Frontal cortex (tissue), 4 donors: ENCODE measurements at places on chromosomes 13 and 19.

GRCh38 chr19:51136851-51137551 is 5.1 kb upstream of the SIGLEC7 start:
- no peak for DNase-seq

DNA sequence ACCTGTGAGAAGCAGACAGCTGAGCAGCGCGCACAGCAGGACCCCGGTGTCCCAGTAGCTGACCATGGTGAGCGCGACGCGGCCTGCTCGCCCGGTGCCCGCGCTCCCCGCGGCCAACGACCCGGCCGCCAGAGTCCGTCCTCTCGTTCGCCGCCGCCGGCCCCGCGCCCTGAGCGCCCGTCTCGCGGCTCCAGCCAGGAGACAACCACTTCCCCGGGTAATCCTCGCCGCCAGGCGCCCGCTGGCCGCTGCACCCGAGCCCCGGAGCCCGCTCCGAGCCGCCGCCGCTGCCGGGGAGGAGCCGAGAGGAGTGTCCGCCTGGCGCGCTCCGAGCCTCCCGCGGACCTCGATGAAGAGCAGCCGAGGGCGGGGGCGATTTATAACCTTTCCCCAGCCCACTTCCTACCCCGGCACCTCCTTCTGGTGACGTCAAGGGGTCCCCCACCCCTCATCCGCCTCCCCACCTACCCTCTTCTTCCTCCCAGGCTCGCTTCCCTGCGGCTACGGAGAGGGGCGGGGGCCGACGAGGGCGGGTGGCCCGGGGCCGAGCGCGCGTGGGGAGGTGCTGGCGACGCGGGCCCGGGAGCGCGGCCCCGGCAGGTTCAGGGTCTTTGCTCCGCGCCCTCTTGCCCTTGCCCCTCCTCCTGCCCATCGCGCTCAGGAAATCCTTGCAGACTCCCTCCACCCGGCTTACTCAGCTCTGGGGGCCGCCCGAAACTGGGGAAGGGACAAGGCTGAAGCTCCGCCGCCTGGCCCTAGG is at the start of gene FLT1:
FLT1 (minus strand) TSS at position 351 of the 760 bp plus-strand sequence; CDS start at position 66, 285 bp downstream.
- DNase-seq = peak; percentile 52

- DNase-seq = no peak
Measured at GRCh38 chr19:50437862-50438449, 5.3 kb downstream of the MYBPC2 start.

DNA sequence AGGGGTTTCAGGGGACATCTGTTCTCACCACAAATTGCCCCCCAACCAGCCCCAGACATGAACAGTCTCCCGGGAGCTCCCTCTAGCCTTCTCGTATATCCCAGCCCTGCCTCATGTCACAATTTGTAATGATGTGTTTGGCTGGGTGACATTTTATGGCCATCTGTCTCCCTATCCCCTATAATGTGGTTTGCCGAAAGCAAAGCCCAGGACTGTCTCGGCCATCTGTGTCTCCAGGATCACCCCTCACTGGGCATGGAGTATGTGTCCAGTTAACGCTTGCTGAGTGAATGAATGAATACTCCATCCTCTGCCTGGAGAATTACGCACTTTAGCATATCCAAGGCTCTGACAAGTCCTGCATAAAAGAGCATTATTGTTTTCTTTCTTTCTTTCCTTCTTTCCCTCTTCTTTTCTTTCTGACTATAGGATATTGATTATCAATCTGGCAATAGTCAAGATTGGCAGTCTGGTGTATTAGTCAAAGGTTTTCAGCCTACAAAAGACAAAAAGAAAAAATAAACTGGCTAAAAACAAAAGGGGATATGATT is 15.1 kb downstream of the HPN start:
- DNase-seq = no peak

DNA sequence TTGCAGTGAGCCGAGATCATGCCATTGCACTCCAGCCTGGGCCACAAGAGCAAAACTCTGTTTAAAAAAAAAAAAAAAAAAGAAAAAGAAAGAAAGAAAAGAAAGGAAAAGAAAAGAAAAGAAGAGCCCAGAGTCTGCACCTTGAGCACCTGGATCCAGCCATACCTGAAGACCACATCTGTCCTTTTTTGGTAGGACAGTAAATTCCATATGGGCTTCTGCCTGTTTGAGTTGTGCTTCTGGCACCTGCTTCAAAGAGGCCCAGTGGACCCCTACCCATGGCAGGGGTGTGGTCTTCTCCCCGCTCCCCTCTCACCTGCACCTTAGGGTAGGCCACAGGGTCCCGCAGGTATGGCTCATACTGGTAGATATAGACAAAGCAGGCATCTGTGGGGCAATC is 5.8 kb downstream of the TM6SF2 start:
- DNase-seq = no peak

GRCh38 chr13:53507741-53508140 is 479.1 kb downstream of the OLFM4 start:
- DNase-seq = no peak

DNA sequence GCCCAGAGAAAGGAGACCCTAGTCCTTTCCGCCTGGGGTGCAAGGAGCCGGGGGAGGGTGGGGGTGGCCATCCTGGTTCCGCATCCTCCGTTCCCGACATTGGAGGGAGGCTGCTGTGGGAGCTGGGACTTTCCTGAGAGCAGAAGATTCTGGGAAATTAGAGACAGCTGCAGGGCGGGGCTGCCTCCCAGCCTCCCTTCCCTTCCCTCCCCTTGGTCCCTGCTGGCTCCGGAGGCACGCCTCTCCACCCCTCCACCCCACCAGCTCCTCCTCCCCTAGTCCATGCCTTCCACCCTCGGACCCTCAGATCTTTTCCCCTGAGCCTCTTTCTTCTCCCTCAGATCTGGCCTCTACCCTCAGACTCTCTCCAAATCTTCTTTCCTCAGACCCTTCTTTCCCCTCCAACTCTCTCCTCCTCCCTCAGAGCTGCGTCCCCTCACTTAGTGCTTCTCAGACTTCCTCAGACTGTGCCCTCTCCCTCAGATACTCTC is 3.1 kb upstream of the BCL3 start:
- DNase-seq = no peak

DNA sequence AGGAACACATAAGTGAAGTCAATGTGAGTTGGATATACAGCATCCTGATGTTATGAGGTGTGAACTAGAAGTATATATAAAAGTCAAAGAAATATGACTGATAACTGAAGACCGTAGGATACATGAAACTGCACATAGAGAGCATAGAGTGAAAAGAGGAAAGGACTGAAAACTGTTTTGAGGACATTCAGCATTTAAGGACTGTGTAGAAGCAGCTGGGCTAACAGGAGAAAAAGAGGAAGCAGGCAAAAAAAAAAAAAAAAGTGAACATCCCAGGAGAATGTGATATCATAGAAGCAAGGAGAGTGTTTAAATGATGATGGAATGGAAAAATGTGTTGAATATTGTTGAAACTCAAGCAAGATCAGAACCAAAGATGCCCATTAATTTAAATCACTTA is 363.5 kb downstream of the PCDH20 start:
- DNase-seq = no peak

GRCh38 chr13:59279028-59279427 is 884.7 kb downstream of the DIAPH3 start:
- DNase-seq = no peak

DNA sequence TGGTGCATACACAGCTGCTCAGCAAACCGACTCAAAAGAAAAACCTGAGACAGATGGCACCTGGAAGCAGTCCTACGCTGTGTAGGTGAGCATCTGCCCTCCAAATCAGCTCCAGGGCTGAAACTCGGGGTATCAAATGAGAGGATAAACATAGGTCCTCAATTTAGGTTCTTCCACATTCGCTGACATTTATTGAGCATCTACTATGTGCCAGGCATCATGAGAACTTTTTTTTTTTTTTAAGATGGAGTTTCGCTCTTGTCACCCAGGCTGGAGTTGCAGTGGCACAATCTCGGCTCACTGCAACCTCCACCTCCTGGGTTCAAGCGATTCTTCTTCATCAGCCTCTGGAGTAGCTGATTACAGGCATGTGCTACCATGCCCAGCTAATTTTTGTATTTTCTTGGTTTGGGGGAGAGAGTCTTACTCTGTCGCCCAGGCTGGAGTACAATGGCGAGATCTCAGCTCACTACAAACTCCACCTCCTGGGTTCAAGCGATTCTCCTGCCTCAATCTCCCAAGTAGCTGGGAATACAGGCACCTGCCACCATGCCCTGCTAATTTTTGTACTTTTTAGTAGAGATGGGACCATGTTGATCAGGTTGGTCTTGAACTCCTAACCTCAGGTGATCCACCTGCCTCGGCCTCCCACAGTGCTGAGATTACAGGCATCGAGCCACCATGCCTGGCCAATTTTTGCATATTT is 13.4 kb downstream of the QPCTL start:
- DNase-seq = no peak

- no peak for DNase-seq
Measured at GRCh38 chr13:42970824-42971690, 21.0 kb downstream of the EPSTI1 start.

DNA sequence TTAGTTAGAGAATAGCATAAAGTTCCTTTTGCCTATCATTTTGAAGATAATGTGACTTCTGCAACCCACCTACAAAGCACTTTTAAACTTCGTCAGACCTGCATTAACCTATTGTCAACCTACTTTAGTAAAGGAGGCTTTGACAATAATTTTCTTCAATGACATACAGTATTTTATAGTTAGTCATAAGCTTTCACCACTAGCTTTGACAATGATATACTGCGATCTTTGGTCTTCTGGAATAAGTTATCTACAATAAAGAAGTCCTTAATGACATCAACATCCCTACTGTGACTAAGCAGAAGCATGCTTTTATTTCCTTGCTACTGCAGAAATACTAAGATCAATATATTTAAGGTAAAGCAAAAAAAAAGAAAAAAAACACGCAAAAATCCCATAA is 9.5 kb downstream of the PCDH17 start:
- DNase-seq = no peak

DNA sequence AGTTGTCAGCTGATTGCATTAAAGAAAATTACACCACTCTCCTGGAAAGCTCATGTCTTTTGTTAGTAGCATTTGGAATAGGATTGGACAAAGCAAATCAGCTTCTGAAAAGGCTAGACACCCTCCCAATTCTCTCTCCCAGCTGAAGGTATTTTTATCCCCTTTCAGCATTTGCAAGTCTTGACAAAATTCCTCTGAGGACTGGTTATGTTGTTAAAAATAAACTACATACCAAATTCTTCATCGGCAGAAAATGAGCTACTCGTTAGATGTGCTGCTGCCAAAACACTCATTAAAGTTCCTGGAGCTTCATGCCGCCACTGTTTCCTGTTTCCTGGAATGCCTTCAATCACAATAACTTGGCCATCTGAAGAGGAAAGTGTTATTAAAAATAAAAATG is 37.1 kb downstream of the UTP14C start:
- no peak for DNase-seq

- DNase-seq = no peak
Measured at GRCh38 chr19:17304386-17305215, 1.1 kb upstream of the MRPL34 start.

- peak; percentile 21 for DNase-seq
Measured at GRCh38 chr19:42563352-42564210, 31.1 kb downstream of the CEACAM8 start.

- no peak for DNase-seq
Measured at GRCh38 chr13:59279576-59279975, 884.2 kb downstream of the DIAPH3 start.

GRCh38 chr19:49340069-49340864 is 5.1 kb downstream of the CD37 start:
- DNase-seq = peak; percentile 74

DNA sequence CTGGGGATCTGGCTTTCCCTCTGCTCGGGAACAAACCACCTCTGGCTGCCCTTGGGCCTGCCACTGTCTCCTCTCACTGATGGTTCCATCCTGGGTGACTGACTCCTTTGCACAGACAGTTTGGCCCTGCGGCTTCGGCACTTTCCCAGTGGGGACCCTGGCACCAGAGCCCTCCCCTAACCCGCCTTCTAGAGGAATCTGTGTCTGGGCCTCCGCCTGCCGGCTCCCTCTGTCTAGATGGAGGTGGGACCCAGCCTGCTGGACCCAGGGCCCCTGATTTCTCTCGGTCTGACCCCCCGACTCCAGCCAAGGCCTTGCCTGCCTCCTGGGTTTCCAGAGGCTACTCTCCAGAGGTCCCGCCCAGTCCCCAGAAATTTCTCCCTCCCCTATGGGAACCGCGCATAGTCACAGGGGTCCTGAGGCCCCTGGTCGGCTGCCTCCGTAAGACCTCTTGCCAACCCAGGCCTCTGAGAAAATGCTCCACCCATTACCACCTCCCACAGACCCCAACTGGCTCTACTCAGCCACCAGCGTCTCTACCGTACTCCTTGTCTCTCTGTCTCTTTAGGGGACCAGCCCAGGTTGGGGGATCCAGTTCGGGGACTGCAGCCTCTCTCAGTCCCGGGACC is 2.7 kb downstream of the CCDC106 start:
- no peak for DNase-seq

GRCh38 chr13:104648291-104648690 is 1582.1 kb upstream of the SLC10A2 start:
- DNase-seq = no peak
